ENCODE measurements at places on chromosomes 12 and 14.

DNA sequence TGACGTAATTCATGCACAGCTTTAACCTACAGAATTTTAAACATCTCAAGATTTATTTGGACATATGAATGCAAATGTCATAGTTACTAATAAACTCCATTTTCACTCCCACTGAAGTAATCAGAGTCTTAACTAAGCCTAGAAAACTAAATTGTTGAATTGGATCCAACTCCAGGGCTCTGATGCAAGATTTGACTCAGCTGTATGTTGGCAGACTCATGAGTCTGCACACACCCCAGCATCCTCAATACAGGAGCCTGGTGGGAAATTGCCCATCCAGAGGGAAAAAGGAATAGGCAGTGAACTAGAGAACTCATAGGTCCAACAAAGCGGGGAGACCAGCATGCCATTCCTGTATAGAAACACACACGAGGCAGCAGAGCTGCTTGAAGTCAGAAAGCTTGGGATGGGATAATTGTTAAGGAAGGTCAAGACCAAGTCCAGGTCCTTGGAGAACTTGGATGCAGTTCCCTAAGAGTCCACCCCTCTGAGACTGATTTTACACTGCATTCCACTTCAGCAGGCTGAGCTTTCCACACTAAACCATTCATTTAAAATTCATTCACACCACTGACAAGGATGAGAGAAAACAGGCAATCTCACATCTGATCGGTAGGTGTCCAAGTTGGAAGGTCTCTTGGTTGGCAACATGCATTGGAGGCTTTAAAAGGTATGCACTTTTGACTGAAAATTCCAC is 14.4 kb downstream of the TMTC1 start:
- DNase-seq = no peak

GRCh38 chr12:121781998-121782979 is 11.2 kb downstream of the RHOF start:
- DNase-seq = no peak

DNA sequence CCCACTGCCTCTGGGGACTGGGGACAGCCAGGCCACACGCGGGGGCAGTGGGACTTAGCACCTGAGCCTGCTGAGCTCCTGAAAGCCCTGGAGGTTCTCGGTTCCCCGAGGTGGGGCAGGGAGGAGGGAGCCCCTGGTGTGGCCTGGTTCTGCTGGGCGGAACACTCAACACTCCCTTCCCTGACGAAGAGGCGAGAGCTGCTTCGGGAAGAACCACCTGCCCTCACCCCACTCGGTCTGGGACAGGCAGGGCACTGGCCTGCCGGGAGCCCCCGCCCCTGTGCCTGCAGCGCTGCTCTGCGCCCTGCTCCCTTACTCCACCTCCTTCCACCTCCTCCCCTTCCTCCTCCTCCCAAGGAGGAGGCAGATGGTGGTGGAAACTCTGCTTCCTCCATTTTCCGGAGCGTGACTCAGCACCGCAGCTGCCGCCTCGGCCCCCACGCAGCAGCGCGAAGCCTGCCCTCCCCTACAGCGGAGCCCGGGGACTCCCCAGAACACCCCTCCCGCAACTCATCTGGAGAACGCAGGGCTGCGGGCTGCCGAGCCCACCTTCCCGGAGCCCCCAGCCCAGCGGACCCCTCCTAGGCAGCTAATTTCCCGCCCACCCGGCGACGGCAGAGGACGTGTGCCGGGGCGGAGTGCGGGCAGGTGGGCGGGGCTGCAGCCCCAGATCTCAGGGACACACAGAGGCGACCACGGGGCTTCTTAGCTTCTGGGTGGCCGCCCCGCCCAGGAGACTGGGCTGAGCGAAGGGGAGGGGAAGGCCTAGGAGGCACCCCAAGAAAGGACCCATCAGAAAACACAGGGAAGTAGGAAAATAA is 11.7 kb upstream of the INF2 start:
- no peak for DNase-seq

GRCh38 chr14:21653331-21653885 is at the start of gene OR4E2:
TSS of gene OR4E2 (plus strand) at chr14:21653835. CDS start at chr14:21665083, 11,248 bp downstream.
- no peak for DNase-seq

GRCh38 chr12:121709478-121709961 is 3.0 kb upstream of the TMEM120B start:
- DNase-seq = no peak

DNA sequence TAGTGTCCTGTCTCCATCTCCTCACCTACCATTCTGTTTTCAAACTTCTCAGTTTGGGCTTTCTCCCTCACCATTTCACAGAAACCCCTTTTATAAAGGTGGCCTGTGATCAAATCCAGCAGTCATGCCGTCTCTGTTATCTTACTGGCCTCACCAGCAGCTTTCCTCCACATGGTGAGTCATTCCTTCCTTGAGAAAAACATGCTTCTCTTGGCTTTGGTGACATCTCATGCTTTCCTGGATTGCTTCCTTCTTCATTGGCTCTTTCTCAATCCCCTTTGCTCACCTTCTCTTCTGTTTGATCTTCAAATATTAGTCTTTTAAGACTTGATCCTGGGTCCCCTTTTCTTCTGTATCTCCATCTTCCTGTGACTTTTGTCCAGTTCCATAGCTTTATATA is 164.9 kb downstream of the ANO4 start:
- no peak for DNase-seq

- DNase-seq = no peak
These were observed 9.2 kb downstream of the HAL start for GRCh38 chr12:95986635-95987570.

DNA sequence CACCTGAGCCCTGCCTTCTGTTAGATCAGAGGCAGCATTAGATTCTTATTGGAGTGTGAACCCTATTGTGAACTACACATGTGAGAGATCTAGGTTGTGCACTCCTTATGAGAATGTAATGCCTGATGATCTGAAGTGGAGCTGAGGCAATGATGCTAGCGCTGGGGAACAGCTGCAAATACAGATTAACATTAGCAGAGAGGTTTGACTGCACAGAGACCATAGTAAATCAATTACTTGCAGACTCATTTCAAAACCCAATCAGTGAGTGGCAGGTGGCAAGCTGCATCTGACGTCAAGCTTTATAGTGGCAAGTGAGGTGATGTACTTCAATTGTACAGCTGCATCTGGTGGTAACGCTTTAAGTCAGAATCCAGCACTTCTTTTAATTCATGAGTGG is 141.6 kb downstream of the GPHN start:
- no peak for DNase-seq

- no peak for DNase-seq
These were observed 73.2 kb downstream of the TTC6 start for GRCh38 chr14:37668646-37669045.

GRCh38 chr12:8813572-8814357 is 8.7 kb upstream of the A2ML1 start:
- DNase-seq = no peak

DNA sequence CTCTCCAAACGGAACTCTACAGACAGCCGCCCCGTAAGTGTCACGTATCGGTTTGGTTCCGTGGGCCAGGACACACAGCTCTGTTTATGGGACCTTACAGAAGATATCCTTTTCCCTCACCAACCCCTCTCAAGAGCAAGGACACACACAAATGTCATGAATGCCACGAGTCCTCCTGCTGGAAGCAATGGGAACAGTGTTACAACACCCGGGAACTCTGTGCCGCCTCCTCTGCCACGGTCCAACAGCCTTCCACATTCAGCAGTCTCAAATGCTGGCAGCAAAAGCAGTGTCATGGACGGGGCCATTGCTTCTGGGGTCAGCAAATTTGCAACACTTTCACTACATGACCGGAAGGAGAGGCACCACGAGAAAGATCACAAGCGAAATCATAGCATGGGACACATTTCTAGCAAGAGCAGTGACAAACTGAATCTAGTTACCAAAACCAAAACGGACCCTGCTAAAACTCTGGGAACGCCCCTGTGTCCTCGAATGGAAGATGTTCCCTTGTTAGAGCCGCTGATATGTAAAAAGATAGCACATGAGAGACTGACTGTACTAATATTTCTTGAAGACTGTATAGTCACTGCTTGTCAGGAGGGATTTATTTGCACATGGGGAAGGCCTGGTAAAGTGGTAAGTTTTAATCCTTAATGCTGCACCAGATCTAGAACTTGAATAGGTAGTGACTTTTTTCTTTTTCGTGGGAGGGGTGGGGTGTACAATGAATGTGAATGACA is 69.7 kb downstream of the WDR20 start:
- DNase-seq = no peak

DNA sequence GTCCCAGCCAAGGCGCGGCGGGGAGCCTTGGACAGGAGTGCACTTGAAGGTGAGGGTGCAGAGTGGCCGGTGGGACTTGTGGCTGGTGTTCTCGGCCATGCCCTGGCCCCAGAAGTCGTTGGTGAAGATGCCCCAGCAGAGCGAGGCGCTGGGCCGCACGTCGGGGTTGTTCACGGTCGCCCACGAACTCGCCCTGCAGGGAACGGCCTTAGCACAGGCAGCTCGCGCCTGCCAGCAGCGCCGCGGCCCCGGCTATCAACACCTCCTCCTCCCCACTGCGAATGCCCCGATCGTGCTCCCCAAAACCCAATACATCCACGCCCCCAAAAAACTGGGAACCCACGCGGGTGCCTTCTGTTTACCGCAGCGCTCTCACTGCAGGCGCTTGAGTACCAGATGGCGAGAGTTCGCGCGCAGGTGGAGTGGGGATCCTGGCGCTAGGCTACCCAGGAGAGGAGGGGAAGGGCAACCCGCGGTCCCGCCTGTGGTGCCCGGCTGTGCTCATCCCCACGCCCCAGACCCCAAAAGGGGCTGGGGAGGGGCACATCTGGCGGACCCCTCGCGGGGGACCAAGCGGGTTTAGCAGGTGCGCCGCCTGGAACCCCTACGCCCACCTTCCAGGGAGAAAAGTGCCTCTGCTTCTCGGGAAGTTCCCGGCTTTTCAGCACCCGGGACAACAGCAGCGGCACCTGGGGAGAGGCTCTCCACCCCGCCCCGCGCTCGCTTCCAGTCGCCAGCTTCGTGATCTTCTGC is 386.3 kb upstream of the TMTC1 start:
- DNase-seq = no peak

GRCh38 chr12:46744283-46744682 is 81.5 kb downstream of the SLC38A4 start:
- DNase-seq = no peak

DNA sequence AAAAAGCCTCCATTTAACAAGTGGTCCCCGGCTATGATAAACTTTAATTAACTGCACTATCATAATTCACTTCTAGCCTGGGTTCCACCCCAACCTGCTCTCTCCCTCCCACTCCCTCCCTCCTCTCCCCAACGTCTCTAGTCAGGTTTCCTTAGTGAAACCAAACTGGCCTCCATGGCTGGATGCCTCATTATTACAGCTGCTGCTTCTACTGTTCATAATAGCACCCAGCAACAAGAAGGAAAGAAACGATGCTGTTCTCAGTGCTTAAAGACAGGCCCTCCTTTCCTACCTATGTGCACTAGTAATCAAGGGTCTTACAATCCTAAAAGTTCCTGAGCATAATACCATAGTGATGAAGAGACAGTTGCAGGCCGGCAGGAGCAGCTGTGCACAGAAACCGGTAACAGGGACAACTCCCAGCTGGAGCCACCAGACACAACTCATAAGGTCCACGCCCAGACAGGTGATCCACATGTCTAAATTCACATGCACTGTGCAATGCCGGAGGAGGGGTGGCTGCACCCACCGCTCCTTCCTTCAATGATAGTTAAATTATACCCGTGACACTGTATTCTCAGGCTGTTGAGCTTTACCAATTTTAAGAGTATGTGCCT is 6.2 kb downstream of the IRF2BPL start:
- no peak for DNase-seq

DNA sequence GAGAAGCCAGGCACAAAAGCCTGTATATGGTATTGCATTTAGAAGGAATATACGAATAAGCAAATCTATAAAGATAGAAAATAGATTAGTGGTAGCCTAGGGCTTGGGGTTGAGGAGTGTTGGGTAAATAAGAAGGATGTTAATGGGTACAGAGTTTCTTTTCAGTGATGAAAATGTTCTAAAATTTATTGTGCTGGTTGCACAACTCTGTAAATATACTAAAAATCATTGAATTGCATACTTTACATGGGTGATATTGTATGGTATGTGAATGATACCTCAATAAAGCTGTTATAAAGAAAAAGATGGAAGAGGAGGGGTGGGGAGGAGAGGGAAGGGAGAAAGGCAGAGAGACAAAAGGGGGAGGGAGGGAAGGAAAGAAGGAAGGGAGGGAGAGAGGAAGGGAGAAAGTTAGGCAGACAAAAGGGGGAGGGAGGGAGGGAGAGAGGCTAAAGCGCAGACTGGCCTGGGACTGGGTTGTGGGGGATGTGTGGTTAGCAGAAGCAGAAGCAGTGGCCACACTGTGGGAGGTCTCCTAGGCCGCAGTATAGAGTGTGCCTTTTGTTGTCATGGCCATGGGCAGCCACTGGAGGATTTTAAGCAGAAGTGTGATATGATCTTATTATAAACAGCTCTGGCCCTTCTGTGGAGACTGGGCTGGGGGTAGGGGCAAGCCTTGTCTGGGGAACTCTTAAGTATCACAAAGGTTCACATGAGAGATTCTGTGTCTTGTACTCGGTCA is 73.6 kb upstream of the ELK3 start:
- no peak for DNase-seq

DNA sequence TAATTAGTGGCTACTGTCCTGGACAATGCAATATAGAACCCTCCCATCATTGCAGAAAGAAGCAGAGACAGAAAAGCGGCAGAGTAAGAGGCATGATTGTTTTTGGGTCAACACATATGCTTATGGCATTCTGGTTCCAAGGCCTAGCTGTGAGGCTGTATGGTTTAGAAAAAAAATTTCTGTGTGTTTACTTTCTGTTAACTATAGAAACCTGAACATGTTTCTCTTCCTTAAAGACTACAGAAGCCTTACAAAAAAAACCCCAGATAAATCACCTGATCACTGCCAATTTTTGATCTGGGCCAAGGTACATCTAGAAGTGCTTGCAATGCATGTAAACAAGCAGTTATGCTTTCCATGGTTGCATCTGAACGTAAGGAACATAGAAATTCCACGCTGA is 100.0 kb upstream of the HECTD1 start:
- DNase-seq = no peak

DNA sequence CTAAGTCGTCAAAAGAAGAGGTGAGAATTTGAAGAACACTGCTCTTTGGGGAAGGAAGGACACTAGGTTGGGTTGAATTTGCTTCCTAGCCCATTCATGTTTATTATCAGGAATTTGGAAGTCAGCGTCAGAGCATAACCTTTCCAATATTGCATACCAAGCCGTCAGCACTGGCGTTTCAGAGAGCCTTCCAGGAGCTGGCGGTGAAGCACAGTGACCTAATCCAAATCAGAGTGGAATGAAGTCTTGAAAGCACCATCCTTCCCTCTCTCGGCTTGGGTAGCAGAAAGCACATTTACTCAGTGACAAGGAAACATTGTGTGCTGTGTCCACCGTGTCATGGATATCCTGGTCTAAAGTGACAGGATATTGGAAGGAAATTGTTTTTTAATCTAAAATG is 240.3 kb upstream of the PELI2 start:
- DNase-seq = no peak

- no peak for DNase-seq
These were observed 110.7 kb downstream of the SLC38A6 start for GRCh38 chr14:61091657-61092273.
